ENCODE measurements at places on chromosomes 5 and 9. TPM values are rescaled to one million over a fixed set of nuclear protein-coding genes. Genes with fewer than 3 reads are reported as not detected.

- H3K4me3 ChIP-seq = no peak overlapping the region
- no peaks in the 10 kb centered on the region for H3K4me1 ChIP-seq
- no peak overlapping the region for H3K27ac ChIP-seq
- no peaks in the 10 kb centered on the region for H3K27me3 ChIP-seq
Observed at GRCh38 chr5:110855961-110856360, 117.2 kb downstream of the SLC25A46 start.

- no peaks in the 10 kb centered on the region for H3K36me3 ChIP-seq
- no peaks in the 10 kb centered on the region for H3K4me1 ChIP-seq
- no peaks in the 10 kb centered on the region for H3K27me3 ChIP-seq
- H3K4me3 ChIP-seq = no peak overlapping the region
- no peak overlapping the region for H3K27ac ChIP-seq
- no peak for DNase-seq
Observed at GRCh38 chr9:76162751-76163500, 231.3 kb downstream of the RFK start.

The MRPL22 gene
- 18.8 TPM for polyA plus RNA-seq

DNA sequence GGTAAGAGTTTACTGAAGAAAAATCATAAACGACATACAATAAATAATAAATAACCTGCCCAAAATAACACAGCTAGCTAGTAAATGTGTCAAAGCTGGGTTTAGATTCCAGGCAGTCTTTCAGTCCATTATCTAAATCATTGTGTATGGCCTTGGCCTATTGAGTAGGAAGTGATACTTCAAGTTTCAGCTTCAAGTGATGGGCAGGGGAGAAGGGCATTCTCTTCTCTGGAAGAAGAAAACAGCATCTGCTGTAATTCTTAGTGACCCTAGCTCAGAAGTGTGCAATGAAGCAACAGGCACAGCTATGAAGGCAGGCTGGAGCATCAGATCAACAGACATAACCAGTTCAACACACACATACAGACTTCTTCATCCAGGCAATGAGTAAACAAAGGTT, 42.5 kb downstream of the FNIP1 start:
- no peaks in the 10 kb centered on the region for H3K27me3 ChIP-seq
- DNase-seq = no peak
- no peak overlapping the region for H3K4me3 ChIP-seq

The MUSK gene
- not detected for polyA plus RNA-seq
